ENCODE measurements at places on chromosomes 4 and X.

- DNase-seq = peak; percentile 94
Observed at GRCh38 chrX:69179380-69179911, 14.2 kb upstream of the PJA1 start.

GRCh38 chr4:74449571-74450297 lies 4.8 kb downstream of the AREG start:
- no peak for DNase-seq

DNA sequence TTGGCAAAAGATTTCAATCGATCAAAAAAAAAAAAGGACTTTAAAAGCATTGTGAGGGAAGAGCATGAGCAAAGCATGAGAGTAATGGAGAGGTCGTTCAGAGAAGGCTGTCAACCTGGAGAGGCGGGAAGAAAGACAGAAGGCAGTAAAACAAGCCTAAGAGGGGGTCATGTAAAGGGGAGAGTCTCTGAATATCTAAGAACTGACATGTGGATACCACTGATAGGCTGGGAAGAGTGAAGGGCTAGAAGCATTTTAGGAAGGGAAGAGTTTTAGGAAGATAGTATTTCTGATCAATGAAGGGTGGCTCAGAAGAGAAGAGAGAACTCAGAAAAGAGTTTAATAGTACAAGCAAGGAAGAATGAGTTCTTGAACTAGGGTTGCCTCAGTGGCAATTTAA lies 7.5 kb downstream of the FAM9C start:
- no peak for DNase-seq

DNA sequence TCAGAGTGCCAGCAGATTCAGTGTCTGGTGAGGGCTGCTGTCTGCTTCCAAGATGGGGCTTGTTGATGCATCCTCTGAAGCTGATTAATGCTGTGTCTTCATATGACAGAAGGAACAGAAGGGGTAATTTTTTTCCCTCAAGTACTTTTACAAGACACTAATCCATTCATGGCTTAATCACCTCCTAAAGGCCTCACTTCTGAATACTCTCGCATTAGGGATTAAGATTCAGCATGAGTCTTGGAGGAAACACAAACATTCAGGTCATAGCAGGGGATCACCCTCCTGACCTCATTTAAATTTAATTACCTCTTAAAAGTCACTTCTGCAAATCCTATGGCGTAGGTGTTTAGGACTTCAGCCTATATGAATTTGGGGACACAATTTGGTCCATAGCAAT lies 1145.5 kb upstream of the PCDH10 start:
- no peak for DNase-seq

- DNase-seq = no peak
Observed at GRCh38 chr4:140291259-140291658, 82.2 kb upstream of the SCOC start.

DNA sequence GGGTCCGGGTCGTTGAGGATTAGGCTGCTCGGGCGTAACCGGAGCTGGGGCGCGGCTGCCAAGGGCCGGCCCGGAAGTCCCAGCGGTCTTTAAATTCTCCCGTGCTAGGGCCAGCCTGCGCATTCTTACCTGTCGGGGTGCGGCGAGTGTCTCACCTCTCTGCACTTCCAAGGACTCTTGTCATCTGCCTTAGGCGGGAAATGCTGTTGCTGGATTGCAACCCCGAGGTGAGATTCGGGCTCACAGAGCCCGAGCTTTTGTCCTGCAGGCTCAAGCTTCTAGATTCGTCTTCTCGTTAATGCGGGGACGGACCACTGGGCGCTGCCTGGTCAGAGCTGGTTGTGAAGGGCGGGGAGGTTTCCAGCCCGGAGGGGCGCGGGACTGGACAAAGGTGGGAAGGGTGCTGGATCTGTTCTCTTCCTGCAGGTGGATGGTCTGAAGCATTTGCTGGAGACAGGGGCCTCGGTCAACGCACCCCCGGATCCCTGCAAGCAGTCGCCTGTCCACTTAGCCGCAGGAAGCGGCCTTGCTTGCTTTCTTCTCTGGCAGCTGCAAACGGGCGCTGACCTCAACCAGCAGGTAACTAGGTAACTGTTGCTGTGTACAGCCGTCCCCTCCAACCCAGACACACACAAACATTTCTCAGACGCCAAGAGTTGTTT lies at the start of gene ANKRD37:
TSS of gene ANKRD37 (plus strand) at position 118 of the 662 bp plus-strand sequence. CDS start at position 201, 83 bp downstream.
- no peak for DNase-seq

GRCh38 chr4:7827566-7827965 lies 112.1 kb downstream of the AFAP1 start:
- DNase-seq = no peak

DNA sequence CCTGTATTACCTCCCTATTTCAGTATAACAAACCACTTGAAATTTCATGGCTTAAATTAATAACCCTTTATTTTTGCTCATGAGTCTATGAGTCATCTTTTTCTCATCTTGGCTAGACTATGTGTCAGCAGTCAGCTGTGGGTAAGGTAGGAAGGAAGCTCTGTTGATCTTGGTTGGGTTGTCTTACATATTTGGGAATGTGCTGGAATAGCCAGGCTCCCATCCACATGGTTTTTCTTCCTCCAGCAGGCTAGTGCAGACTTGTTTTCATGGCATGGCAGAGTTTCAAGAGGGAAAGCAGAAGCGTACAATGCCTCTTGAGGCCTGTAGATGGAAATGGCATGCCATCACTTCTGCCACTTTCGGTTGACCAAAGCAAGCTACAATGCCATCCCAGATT lies 89.7 kb downstream of the LINC00632 start:
- no peak for DNase-seq

DNA sequence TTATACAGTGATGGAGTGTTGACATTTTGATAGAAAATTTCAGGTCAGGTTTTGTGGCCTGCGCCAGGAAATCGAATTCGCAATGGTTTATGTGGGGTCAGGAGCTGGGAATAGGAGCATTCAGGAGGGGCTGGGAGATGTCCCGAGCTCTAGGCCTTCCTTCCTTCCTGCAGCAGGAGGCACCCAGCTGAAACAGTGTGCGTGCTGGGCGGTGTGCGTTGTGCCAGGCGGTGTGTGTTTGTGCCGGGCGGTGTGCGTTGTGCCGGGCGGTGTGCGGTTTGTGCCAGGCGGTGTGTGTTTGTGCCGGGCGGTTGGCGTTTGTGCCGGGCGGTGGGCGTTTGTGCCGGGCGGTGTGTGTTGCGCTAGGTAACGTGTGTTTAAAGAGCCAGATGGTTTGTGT lies 1.7 kb downstream of the UVSSA start:
- DNase-seq = no peak

DNA sequence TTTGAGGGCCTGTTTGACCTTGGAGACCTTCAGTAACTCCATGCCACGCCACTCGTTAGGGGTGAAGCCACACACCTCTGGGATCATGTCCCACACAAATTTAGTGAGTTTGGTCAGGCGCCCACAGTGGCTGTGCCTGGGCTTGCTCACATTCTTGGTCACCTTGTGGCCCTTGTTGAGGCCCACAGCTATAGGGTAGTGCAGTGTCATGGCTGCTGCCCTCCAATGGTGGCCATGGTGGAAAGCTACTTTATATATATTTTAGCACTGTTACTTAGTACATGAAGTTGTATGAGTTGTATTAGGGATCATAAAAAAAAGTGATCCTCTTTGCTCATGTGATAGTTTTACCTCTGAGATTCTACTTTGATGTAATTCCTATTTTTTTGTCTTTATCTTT lies 985 bp upstream of the CXCL11 start:
- DNase-seq = no peak

DNA sequence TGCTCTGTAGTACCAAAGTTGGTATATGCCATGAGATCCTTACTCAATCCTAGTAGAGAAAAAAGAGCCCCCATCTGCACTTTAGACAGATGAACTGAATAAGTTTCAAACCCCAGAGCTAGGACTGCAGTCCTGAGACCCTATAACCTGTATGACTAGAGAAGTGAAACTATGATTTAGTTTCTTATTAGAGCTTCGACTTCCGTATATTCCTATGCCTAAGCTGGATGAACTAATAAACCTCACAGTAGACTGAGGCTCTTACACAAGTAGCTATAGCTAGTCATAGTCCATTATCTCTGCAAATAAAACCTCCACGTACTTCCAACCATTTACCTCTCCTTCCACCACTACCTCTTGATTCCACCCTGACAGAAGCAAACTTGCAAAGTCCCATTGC lies 6.3 kb upstream of the OTUD4 start:
- DNase-seq = no peak

DNA sequence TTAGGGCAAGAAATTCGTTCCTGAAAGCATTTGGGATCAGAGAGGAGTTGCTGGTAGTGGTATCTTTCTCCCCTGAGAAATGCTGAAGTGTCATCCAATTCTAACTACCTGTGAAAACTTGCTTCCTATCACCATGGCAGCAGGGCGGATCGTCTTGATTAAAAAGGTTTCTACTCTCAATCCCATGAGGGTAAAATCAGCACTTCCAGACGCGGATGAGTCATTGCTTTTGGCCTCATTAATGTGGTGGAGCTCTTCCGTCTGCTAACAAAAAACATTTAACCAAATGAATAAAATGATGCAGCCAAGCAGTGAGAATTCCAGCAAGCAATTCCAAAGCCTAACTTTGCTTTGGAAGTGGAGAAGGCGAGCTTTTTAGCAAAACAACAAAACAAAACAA lies 325.6 kb downstream of the CAMK2D start:
- DNase-seq = peak; percentile 91

DNA sequence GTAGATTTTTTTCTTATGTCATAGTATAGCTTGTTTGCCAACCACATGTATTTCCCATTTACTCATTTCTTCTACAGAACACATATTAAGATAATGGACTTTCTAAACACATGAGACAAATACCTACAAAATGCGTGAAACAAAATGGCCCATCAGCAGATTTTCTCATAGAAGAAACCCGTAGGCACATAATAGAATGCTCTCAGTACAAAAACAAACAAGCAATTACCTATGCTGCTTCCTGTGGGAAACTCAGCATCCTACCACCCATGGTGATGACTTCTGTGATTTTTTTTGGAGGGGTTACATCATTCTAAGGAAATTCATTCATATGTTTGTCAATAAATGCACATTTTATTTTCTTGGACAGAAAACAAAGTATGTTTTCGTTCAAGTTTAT lies 343.6 kb downstream of the SPRY1 start:
- no peak for DNase-seq

- no peak for DNase-seq
Observed at GRCh38 chr4:46267866-46268265, 122.1 kb downstream of the GABRA2 start.

- no peak for DNase-seq
Observed at GRCh38 chr4:11746734-11747133, 318.0 kb upstream of the HS3ST1 start.

DNA sequence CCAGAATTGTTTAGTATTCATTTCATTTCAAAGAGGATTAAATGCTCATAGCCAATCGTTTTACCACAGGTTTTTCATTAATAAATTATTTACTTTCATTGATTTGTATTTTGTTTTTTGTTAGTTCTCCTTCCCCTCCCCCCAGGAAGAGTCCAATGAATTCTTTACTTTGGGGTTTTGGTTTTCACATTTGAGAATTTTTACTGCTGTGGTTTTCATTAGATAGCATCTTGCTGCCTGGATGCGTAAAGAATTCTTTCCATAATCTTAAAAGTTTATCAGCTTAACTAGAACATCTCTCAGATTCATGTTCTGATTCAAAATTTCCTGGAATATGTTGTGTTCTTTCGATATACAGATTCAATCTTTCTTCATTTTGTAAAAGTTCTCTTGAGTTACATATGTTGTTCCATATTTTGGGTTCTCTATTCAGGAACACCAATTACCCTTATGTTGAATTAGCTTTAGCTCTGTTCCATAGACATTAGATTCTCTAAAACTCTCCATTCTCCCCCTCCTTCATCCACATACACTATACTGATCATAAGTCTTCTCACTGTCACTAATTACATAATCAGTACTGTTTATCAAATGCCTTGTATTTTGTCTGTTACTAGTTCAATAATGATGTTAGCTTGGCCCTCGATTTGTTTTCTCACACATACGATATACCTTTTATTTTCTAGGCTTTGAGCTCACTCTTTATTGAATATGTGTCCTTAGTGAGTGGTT lies 184.4 kb downstream of the CAMK2D start:
- DNase-seq = no peak

- DNase-seq = no peak
Observed at GRCh38 chr4:8350352-8350751, 80.8 kb downstream of the HTRA3 start.

DNA sequence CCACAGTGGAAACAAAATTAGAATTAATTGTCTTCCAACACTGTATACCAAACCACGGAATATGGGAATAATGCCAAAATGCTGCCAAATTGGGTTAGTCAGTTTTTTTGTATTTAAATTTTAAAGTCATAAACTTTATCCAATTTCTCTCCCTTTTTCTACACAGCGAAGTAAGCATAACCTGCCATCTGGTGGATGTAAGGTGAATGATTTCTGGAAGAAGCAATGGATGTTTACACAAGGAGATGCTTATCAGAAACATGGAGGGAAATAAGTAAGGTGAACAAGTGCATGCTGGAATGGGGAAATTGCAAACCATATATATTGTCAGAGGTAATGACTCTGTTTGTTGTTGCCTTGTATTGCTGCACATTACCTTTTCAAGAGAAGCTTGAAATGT lies 691.9 kb downstream of the TECRL start:
- DNase-seq = no peak

GRCh38 chr4:104758574-104758973 lies 263.9 kb upstream of the CXXC4 start:
- DNase-seq = no peak

Measured in NCI-H1436 treated with DMSO at 0.1 percent for 48 hours (cell line).